ENCODE measurements at places on chromosomes 1 and 21.

- no peak for DNase-seq
These were observed 1.1 kb downstream of the ZMYM1 start for GRCh38 chr1:35080171-35080854.

DNA sequence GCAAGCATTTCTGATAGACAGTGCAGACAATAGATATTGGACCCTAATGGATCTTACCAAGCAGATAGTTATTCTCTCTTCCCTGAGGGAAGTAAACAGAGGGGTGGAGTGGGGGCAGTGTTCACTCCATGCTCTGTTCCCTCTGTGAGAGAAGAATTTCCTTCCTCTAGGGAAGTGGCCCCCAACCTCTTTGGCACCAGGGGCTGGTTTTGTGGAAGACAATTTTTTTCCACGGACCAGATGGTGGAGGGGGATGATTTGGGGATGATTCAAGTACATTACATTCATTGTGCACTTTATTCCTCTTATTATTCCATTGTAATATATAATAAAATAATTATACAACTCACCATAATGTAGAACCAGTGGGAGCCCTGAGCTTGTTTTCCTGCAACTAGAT is 459.9 kb downstream of the ADGRL2 start:
- DNase-seq, result no peak

GRCh38 chr1:109880971-109881894 is 29.4 kb upstream of the CSF1 start:
- DNase-seq, result no peak

- DNase-seq, result no peak
These were observed 239.8 kb downstream of the SDCCAG8 start for GRCh38 chr1:243495442-243496186.

- peak; percentile 39 for DNase-seq
These were observed 38.8 kb downstream of the HLCS start for GRCh38 chr21:36927719-36928117.

DNA sequence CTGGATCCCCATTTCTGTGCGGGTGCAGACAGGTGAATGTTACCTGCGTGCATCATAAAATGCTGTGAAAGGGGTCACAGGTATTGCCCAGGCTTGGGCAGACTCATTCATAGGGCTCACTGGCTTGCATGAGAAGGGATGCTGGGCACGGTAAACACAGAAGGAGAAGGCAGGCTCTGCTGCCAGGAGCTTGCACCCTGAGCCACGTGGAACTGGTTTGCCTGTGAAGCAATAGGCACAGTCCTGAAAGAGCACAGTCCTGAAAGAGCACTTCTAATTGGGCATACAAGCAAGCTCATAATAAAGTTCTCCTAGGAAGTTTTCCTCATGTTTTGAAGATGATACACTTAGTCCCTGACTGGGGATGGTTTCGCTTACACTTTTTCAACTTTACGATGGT is 40.9 kb downstream of the GALNT2 start:
- DNase-seq, result no peak

DNA sequence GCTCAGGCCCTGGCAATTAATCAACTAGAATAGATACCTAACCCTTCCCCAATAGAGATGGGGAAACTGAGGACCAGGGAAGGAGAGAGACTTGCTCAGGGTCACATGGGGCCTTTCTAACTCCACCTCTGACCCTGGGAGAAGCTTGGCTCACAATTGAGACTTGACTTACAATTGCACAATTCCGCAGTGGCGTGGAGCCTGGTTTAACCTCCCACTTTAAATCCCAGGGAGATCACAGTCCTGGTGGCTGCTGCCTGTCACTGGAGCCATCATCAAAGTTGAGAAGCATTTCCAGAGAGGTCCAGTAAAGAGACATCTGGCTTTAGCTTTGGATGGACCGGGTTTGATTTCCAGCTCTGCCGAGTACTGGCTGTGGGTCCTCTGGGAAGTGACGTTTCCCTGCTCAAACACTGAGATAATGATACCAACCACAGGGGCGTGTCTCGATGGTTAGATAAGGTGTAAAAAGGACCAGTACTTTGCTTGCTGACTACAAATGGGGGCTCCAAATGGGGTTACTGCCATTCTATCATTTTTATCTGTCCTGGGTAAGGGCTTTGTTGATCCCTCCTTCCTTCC is 39.3 kb downstream of the TRIM62 start:
- no peak for DNase-seq

DNA sequence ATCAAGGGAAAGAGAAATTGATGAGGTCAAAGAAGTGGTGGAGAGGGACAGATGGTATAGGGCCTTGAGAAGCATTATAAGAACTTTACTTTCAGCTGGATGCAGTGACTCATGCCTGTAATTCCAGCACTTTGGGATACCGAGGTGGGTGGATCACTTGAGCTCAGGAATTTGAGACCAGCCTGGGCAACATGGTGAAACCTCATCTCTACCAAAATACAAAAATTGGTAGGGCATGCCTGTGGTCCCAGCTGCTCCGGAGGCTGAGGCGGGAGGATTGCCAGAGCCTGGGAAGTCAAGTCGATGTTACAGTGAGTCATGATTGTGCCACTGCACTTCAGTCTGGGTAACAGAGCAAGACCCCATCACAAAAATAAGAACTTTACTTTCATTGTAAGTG is 5.7 kb downstream of the TMEM50A start:
- no peak for DNase-seq

- DNase-seq, result no peak
These were observed 104.5 kb downstream of the PCNX2 start for GRCh38 chr1:233190987-233191386.

- DNase-seq, result no peak
These were observed 45.1 kb upstream of the ACTRT2 start for GRCh38 chr1:2976180-2976562.

DNA sequence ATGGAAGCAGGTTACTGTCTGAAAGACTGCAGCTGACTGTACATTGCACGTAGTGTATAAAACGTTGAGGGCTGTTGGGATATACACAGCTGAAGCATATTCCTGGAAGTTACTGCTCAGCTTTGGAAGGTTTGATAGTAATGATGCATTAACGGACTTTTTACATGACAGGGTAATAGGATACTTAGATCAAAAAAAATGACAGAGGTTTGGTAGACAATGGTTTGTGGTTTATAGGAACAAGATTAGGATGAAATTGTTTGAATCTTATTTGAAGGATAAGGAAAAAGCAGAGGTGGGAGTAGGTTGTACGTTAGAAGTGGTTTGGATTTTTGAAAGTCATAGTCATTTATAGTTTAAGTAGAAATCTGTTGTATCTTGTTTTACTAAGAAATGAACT is 33.0 kb downstream of the ADGRL2 start:
- DNase-seq, result no peak

- no peak for DNase-seq
These were observed 75.8 kb downstream of the PGBD5 start for GRCh38 chr1:230350208-230350921.

GRCh38 chr1:25128121-25128621 is 104.1 kb downstream of the SYF2 start:
- no peak for DNase-seq

- no peak for DNase-seq
These were observed 25.2 kb upstream of the FGGY start for GRCh38 chr1:59271561-59272260.

DNA sequence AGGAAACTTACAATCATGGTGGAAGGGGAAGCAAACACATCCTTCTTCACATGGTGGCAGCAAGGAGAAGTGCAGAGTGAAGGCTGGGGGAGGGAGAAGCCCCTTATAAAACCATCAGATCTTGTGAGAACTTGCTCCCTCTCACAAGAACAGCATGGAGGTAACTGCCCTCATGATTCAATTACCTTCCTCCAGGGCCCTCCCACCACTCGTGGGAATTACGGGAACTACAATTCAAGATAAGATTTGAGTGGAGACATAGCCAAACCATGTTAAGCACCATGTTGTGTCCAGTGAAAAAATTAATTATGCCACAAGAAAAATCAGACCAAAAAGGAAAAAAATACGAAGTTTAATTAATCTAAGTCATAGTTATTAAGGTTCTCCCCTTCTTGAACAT is 109.5 kb downstream of the CLDN17 start:
- no peak for DNase-seq

DNA sequence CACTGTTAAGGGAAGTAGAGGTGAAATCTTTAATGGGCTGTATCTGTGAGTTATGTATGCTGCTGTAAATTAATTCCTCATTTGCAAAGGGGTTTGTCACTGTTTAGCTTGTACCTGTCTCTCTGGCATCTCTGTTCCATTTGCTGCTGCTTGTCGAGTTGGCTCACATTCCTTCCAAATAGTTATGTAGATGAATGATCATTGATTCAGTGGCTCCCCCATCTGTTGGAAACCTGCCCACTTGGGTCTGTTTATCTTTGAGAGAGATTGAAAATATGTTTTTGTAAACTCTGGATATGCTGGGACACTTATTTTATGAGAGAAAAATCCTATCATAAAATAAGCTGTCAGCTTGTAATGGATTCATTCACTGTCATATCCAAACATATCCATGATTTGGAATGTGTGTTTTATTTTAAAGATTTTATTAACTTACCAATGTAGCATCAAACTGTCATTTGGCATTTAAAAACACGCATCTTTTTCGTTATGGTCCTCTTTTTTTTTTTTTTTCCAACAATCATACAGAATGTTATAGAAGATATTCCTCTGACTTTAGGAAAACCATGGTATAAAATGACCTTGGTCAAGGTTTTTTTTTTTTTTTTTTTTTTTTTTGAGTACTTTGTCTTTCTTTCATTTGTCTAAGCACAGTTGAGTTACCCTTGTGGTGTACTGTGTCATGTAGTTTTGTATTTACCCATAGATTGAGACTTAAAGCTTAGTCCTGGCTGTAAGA is 3.5 kb downstream of the RYR2 start:
- DNase-seq, result no peak

GRCh38 chr1:171188388-171189266 is 3.5 kb downstream of the FMO2 start:
- no peak for DNase-seq

- no peak for DNase-seq
These were observed 12.6 kb downstream of the PCNT start for GRCh38 chr21:46336603-46337002.

- DNase-seq, result no peak
These were observed 66.5 kb downstream of the ST3GAL3 start for GRCh38 chr1:43773821-43774220.

DNA sequence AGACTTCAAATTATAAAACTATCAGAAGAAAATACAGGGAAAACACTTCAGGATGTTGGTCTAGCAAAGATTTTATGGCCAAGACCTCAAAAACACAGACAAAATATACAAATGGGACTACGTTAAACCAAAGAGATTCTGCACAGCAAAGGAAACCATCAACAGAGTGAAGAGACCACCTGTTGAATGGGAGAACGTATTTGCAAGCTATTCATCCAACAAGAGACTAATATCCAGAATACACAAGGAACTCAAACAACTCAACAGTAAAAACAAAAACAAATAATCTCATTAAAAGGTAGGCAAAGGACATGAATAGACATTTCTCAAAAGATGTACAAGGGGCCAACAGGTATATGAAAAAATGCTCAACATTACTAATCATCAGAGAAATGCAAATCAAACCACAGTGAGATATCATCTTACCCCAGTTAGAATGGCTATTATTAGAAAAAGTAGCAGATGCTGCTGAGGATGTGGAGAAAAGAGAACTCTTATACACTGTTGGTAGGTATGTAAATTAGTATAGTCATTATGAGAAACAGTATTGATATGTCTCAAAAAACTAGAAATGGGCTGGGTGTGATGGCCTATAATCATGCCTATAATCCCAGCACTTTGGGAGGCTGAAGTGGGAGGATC is 112.6 kb downstream of the LRIG2 start:
- no peak for DNase-seq

DNA sequence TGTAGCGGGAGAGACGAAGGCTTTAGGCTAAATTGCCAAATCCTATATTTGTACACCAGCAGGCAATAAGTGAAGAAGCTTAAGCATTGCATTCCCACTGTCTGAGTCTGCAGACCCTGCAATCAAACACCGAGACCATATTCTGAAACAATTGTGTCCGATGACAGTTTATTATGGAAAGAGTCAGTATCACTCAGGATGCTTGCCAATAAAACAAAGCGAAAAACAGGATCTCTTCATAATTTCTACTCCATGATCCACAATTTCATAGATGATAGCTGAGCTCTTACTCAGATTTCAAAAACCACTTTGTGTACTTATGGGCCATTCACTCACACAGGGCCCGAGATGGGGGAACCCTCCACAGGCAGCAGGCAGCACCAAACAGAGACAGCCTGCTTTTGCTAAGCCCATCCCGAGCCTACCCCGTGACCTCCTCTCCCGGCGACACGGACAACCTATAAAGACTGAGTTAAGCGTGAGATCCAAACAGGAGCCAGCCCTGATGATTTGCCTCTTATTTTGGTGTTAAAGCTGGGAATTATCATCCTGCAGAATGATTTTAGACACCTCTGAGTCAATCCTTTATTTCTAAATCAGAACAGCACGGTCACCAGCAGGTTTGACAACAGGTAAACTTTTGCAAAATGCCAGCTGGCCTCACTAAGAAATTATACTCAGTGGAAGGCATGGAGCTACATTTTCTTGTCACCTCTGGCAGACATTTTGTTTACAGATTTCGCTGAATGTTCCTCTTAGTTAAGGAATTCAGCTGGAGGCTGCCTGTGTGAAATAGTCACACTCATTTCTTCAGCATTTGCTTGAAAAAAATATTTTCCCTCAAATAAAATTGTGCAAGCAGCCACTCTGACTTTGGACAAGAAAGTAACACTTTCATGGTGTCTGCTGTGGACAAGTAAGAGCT is 212.4 kb downstream of the GPATCH2 start:
- no peak for DNase-seq

DNA sequence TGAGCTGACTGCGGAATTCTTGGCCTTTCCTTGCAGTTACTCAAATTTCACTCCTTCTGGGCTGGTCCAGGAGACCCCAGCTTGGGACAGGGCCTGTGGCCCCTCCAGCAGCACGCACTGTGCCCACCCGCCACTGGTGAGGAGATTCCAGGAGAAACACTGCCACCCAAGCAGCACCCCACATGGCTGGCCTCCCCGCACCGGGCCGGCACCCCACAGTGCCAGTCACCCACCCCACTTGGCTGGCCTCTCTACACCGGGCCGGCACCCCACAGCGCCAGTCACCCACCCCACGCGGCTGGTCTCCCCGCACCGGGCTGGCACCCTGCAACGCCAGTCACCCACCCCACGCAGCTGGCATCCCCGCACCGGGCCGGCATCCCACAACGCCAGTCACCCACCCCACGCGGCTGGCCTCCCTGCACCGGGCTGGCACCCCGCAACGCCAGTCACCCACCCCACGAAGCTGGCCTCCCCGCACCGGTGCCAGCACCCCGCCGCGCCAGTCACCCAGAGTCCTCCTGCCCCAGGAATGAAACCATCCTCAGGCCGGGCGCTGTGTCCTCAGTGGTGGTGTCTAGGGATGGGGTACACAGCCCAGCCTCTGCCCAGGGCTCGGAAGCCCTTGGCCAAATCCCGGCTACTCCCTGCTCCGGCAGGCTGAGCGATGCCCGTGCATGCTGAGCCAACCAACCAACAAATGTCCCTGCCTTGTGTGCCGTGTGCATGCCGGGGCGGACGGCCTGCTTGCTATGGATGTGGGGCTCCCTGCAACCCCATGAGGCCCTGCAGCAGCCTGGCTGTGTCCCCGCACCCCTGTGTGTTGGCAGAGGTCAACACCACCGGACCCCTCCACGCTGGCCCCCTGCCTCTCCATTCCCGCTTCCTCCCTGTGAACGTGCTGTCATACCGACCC is 38.6 kb upstream of the TSPEAR start:
- no peak for DNase-seq

- no peak for DNase-seq
These were observed 3.5 kb upstream of the PRDX6 start for GRCh38 chr1:173473599-173474011.

Data from stimulated activated CD8-positive, alpha-beta memory T cell treated with anti-CD3 and anti-CD28 coated beads, Interleukin-7, amount 100 ng/mL, for 1 hour (primary cell).